ENCODE measurements at places on chromosomes 5 and 9.

DNA sequence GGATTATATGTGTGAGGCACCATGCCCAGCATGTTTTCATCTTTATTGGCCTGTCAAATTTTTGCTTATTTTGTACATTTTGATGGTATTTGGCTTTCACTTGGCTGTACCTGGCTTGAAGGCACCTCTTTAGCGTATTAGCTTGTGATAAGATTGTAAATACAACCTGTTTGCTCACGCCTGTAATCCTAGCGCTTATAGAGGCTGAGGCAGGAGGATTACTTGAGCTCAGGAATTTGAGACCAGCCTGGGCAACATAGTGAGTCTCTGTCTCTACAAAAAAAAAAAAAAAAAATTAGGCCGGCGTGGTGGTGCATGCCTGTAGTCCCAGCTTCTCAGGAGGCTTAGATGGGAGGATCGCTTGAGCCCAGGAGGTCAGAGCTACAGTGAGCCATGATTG is 11.3 kb downstream of the SEC24A start:
- no peak for DNase-seq

DNA sequence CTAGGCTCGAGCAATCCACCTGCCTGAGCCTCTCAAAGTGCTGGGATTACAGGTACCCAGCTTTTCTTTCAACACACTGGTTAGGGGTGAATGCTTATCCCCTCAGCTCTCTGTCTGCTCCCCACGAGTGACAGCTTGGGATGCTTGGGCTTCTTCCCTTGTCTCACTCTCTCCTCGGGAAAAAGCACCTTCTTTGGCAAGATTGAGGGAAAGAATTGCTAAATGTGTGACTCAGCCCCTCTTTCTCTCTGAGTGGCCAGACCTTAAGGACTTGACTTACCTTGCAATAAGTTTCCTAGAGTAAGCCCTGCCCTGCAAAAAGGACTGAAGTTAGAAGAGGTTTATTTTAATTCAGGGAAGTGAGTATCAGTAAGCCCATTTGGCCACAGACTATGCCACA is 68.1 kb upstream of the ERBIN start:
- no peak for DNase-seq

DNA sequence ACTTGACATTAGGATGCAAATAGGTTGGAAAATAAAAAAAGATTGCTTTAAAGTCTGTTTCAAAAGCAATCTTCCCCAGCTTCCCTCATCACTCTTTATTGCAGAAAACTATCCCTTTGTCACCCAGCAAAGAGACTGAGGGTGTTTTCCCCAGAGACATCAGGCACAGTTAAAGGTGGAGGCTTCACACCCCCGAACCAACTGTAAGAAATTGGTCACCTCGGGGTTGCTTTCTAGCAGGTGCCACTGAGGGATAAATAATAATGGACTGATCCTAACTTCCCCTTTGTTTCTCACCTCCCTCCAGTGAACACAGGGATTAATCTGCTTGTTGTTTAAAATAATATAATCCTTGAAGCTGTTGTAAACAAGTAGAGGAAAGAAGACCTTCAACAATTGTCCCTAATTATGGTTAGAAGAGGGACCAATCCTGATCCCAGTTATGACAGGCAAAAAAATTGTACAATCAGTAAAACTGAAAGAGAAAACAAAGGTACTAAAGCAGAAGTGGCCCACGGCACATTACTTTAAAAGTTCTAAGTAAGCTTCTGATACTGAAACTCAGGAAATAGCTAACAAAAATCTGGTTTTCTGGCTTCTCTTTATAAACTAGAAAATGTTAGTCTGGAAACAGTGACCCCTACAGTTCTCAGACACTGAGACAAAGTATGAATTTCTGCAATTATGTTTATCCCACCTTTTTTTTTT is 6.6 kb upstream of the PCSK1 start:
- no peak for DNase-seq

DNA sequence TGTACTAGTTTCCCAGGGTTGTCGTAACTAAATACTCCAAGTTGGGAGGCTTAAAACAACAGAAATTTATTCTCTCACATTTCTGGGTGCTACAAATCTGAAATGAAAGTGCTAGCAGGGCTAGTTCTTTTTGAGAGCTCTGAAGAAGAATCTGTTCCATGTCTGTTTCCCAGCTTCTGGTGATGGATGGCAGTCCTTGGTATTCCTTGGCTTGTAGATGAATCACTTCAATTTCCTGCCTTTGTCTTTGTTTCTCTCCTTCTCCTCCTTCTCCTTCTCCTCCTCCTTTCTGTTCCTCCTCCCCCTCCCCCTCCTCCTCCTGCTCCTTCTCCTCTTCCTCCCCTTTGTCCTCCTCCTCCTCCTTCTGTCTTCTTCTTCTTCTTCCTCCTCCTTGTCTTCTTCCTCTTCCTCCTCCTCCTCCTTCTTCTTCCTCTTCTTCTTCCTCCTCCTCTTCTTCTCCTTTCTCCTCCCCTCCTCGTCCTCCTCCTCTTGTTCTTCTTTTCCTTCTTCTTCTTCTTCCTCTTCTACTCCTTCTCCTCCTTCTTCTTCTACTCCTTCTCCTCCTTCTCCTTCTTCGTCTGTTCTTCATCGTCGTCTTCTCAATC is 104.7 kb upstream of the ANKRD55 start:
- no peak for DNase-seq

DNA sequence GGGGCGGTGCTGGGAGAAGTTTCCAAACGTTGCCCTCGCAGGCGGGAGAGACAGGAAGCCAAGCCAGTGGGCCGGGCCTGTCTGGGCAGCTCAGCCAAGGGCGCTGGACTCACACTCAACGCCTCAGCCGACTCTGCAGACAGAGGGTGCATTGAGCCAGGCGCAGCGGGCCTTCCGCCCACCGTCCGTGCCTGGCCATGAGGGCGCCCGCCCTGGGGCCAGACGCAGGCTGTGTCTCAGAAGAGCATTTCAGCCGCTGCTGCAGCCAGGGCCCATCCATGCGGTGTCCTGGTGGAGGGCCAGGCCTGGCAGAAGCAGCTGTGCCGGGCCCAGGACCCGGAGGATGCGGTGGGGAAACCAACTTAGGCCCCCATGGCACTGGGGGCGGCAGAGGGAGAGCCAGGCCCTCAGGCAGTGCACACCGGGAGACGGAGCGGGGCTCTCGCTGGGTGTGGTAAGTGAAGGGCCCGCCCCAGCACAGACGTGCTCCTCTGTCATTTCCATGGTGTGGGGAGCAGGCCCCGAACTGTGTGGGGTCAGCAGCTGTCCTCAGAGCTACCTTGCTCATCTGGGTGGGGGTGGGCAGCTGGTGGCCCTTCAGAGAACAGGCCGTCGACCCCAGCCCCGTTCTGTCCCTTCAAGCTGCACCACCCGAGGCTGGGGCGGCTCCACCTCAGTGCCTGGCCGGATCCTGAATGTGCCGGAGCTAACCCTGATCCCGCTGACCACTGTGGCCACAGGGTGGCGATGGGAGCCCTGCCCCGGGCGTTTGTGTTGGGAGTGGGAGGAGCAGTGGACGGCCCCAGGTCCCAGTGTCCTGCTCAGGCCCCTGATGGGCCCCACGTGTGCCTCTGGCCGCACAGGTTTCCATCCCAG is 18.0 kb downstream of the DNLZ start:
- DNase-seq: peak; percentile 83

DNA sequence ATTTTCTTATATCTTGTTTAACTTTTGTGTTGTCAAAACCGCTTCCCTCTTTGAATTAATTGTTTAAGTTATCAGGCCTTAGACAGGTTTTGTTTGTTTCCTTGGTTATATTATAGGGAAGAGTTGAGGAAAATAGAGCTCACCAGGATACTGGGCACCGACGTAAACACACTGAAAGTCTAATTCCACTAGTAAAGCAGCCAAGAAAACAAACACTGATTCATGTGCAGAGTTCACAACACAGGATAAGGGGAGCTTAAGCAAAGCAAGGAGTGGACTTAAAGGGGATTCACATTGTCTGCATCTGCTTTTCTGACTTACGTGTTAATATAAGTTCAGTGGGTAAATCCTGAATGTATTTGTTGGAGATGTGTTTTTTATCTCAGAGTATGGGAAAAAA is 139.0 kb upstream of the CDH6 start:
- DNase-seq: no peak

GRCh38 chr5:180173875-180174586 is 35.0 kb downstream of the RASGEF1C start:
- no peak for DNase-seq

- DNase-seq: no peak
Measured at GRCh38 chr5:602466-603035, 9.6 kb upstream of the CEP72 start.

GRCh38 chr9:110069326-110070248 is 138.4 kb downstream of the C9orf152 start:
- no peak for DNase-seq

GRCh38 chr9:95870906-95871305 is 4.6 kb upstream of the ERCC6L2 start:
- DNase-seq: no peak

DNA sequence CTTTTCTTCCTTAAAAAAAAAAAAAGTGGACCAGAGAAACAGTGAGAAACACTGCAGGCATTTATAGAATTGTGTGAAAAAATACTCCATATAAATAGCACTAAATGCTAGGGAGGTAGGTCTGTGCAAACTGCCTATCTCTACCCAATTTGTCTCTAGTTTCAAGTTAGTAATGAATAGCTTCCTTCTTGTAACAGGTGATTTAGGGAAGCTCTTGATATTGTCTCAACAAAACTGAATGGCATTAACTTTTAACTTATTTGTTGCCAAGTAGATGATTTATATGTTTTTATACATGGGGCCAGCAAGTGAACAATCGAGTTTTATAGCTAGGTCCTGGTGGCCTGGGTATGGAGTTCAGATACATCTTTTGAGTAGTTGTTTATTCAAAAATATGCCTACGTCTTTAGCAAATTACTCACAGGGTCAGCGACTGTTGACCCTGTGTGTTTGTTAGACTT is 283.6 kb downstream of the NR3C1 start:
- DNase-seq: no peak

- no peak for DNase-seq
Measured at GRCh38 chr9:16236882-16237281, 633.6 kb downstream of the BNC2 start.

DNA sequence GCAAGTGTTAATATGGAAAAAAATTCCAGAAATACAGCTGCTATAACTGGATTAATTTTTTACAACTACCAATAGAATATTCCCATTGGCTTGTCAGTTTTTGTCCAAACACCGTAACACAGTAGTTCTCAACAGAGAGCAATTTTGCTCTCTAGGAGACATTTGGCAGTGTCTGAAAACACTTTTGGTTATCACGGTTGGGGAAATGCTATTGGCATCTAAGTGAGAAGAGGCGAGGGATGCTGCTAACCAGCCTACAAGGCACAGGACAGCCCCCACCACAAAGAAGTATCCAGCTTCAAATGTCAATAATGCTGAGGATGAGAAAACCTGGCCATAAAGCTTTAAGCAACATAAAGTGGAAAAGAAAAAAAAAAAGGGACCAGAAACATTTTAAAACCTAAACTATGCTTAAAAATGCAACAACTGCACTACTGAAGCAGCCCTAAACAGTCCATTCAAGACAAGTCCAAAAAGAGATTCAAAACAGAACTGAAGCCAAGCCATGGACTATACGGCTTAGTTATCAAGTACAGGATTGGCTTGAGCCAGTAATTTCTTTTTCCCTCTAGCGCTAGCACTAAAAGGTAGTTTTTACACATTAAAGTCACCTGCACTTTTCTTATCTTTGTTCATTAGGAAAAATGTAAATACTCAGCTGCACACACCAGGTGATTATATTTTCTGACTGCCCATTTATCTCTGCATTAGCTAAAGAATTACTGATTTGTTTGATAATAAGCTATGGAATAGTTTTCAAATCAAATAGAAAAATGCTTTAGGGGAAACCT is 83.9 kb downstream of the NR3C1 start:
- no peak for DNase-seq

GRCh38 chr9:108838017-108838416 is 17.8 kb downstream of the ACTL7B start:
- DNase-seq: no peak

- DNase-seq: no peak
Measured at GRCh38 chr9:134210908-134211810, 46.8 kb upstream of the RNU6ATAC start.
